Stimulated activated CD4-positive, alpha-beta T cell treated with anti-CD3 and anti-CD28 coated beads, Interleukin-2, amount 100 ng/mL, for 4 hours (primary cell): ENCODE measurements at places on chromosomes 6 and 20.

GRCh38 chr20:44018259-44018941 is 103.7 kb downstream of the TOX2 start:
- DNase-seq, result no peak

GRCh38 chr6:137496909-137497720 is 2.9 kb upstream of the OLIG3 start:
- no peak for DNase-seq

DNA sequence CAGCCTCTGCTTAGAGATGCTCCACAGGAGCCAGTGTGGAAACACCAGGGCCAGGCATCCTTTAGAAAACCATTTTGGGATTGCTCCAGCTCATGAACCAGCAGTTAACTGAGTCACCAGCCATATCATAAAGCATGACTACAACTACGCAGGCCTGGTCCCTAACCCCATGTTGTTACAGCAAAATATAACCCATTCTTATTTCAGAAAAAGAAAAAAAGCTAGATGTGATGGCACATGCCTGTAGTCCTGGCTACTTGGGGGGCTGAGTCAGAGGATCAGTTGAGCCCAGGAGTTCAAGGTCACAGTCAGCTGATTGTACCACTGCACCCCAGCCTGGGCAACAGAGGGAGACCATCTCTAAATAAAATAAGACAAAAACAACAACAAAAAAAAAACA is 36.8 kb downstream of the C6orf15 start:
- DNase-seq, result no peak

DNA sequence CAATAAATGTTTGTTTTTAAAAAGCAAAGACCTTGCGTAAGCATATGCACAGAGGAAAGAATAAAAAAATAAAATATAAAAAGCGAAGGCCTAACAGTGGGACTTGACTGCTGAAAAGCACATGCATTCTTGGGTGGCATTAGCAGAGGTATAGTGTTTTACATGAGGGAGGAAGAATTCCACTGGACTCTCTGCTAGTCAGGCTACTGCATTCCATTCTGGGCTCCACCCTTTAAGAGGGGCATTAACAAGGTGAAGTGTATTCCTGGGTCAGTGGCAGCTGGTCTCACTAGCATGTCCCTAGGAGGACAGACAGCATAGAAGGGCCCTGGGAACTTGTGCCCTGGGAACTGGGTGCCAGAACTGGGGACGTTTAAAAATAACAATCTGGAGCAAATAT is 134.1 kb downstream of the SOBP start:
- no peak for DNase-seq

GRCh38 chr20:13685623-13686022 is 46.9 kb upstream of the TASP1 start:
- no peak for DNase-seq
